ENCODE measurements at places on chromosomes 12 and 14. TPM values are rescaled to one million over a fixed set of nuclear protein-coding genes. Genes with fewer than 3 reads are reported as not detected.

DNA sequence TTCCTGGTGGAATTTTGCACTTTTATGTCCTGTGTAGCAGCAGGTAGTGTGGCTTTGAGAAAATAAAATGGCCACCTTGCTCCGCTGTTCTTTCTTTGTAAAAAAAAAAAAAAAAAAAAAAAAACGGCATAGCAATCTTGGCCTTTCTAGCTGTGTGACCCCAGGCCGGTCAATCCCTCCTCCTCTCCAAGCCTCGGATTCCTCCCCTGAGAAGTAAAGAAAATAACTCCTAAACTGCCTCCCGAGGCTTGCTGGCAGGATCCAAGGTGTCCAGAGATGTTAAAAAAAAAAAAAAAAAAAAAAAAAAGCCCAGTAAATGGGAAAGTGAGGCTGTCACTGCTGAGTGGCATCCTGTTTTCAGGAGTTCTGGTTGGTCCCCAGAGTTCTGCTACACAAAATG, 23.9 kb upstream of the MAP1LC3B2 start:
- H3K27ac ChIP-seq: no peak overlapping the region
- H3K27me3 ChIP-seq: no peaks in the 10 kb centered on the region
- H3K36me3 ChIP-seq: no peaks in the 10 kb centered on the region
- H3K4me3 ChIP-seq: no peak overlapping the region
- H3K4me1 ChIP-seq: peaks cover 6% of the 10 kb centered on the region
- DNase-seq: no peak

DNA sequence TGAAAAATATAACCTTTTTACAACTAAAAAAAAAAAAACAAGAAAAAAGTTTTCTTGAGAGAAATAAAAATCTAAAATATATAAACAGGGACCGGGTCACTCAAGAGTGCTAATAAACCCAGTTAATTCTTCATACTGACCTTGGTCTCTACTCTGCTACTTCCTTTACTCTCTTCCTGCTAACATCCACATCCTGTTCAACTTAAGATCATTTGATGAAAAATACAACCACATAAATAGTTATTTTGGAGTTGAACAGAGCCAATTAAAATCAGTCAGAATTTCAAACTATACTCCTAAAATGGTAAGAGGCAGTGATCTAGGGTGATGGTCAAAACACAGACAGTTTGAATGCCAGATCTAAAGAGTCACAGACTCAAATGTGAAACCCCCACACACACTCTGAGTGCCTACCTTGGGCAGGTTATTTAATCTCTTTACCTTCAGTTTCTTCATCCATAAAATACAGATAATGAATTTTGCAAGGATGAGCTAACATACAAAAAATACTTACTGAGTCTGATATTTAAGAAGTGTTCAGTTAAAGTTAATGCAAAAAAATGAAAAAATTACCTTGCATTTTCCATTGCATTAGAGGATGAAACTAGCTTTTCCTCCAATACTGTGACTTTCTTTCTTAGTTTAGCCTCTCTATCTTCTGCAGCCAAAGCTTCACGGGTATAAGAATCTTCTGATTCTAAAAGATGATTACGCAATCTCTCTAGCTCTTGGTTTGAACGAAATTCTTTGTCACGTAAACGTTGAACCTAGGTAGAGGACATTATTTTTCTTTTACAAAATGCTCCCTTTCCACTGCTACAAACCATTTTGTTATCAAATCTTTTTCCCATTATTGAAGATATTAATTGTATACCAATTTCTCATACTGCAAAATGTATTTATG, 40.9 kb downstream of the TRIP11 start:
- H3K27ac ChIP-seq: no peak overlapping the region
- peaks cover 2% of the 10 kb centered on the region for H3K36me3 ChIP-seq
- no peak for DNase-seq
- no peak overlapping the region for H3K4me3 ChIP-seq

DNA sequence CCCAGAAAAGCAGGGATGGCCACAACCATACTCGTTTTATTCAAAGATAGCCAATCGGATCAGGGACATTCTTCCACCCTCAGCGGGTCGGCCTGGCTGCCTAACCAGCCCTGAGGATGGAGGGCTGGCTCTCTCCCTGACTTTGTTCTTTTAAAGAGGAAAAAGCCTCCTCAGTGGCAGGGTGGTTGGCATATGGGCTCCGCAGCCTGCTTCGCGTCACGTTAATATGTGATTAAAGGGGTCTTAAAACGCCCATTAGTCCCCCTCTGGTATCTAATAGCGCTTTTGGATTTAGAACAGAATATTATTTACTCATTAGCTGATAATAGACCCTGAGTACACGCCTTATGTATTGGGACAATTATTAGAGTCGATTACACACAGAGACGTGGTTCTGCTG, 199.4 kb downstream of the PHETA1 start:
- no peak overlapping the region for H3K27ac ChIP-seq
- H3K4me1 ChIP-seq: peaks cover 8% of the 10 kb centered on the region
- no peak overlapping the region for H3K4me3 ChIP-seq
- no peaks in the 10 kb centered on the region for H3K36me3 ChIP-seq
- DNase-seq: no peak

GRCh38 chr14:101289230-101289690, 272.0 kb upstream of the DIO3 start:
- no peak overlapping the region for H3K4me3 ChIP-seq
- no peaks in the 10 kb centered on the region for H3K27me3 ChIP-seq
- H3K27ac ChIP-seq: no peak overlapping the region
- DNase-seq: no peak
- no peaks in the 10 kb centered on the region for H3K4me1 ChIP-seq

GRCh38 chr12:67697443-67697842, 48.9 kb downstream of the DYRK2 start:
- DNase-seq: no peak
- H3K36me3 ChIP-seq: no peaks in the 10 kb centered on the region
- no peak overlapping the region for H3K27ac ChIP-seq
- no peak overlapping the region for H3K4me3 ChIP-seq
- H3K4me1 ChIP-seq: no peaks in the 10 kb centered on the region
- no peaks in the 10 kb centered on the region for H3K27me3 ChIP-seq

DNA sequence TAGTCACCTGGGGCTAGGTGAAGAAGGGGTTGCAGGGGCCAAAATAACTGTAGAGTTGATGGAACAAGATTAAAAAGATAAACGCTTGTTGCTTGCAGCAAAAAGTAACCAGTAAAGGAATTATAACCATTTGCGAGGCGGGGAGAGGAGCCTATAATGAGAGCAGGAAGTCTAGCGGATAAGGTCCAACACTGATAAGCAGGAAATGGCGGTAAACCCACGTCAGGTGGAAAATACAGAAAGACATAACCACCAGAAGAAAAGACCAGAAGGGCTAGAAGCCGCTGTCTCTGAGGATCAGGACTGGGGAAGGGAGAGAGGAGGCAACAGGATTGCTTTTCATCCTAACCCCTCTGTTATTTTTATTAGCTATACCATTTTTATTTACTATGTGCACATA, 303.3 kb downstream of the DPF3 start:
- no peak overlapping the region for H3K27ac ChIP-seq
- no peak for DNase-seq
- H3K4me1 ChIP-seq: no peaks in the 10 kb centered on the region

GRCh38 chr12:3149515-3150307, 72.5 kb downstream of the TSPAN9 start:
- H3K27ac ChIP-seq: no peak overlapping the region
- H3K4me3 ChIP-seq: no peak overlapping the region
- H3K4me1 ChIP-seq: peaks cover 31% of the 10 kb centered on the region
- H3K27me3 ChIP-seq: no peaks in the 10 kb centered on the region
- peaks cover 3% of the 10 kb centered on the region for H3K36me3 ChIP-seq
- no peak for DNase-seq

APOF gene
- 0.12 TPM for total RNA-seq

DNA sequence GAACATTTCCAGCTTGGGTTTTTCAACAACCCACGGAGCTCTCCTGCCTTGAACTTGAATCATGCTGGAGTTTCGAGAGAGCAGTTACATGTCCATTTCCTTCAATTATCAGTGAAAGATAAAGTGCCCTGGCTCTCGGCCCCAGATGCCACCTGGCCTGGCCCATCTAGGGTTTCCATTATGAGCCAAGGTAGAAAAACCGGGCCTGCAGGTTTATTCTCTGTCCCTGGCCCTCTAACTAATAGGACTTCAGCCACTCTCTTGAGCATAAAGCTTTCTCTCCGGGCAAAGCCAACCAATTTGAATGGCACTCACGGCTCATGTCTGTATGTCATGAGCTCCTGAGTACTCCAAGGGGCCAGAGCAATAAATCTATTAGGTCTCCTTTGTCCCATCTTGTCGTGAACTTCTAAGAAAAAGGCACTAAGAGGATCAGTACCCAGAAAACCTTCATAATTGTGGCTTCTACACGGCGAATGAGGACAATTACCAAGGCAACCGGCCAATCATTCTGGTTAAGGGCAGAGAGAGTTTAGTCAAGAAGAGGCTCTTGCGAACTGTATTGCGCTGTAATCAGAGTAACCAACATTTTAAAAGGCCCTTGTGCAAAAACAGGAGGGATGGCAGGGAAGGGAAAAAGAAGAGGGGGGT, 392.3 kb downstream of the MED13L start:
- H3K4me1 ChIP-seq: no peaks in the 10 kb centered on the region
- no peak overlapping the region for H3K27ac ChIP-seq
- no peak overlapping the region for H3K4me3 ChIP-seq
- H3K36me3 ChIP-seq: no peaks in the 10 kb centered on the region

DNA sequence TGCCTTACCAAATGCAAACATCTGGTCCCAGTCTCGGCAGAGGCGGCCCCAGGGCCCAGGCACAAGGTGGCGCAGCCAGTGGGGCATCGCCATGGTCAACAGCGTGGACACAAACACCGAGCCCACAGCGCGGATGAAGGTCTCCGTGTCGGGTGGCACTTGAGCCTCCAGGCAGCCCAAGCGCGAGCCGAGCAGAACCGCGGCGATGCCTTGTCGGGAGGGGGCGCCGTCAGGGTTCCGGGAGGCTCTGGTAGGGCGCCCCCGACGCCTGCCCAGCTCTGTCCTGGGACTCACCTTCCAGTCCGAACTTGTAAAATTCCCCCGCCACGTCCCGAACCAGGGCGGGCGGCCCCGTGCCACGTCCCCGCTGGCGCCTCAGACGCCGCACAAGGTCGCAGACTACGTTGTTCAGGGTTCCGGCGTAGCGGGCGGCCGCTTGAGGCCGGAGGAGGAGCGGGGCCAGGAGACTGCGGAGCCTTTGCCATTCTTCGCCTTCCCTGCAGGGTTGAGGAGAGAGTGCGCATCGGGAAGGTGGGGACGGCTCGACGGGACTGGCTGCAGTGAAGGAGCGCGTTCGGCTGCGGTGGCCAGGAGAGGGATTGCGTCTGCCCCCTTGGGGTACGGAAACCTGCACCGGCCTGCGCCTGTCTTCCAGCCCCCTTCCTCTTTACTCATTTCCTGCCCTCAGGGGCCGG, 1.7 kb downstream of the CYP27B1 start:
- peaks cover 24% of the 10 kb centered on the region for H3K4me1 ChIP-seq
- no peaks in the 10 kb centered on the region for H3K27me3 ChIP-seq
- H3K27ac ChIP-seq: no peak overlapping the region
- H3K4me3 ChIP-seq: peak overlapping the region; percentile 4
- DNase-seq: peak; percentile 45

DNA sequence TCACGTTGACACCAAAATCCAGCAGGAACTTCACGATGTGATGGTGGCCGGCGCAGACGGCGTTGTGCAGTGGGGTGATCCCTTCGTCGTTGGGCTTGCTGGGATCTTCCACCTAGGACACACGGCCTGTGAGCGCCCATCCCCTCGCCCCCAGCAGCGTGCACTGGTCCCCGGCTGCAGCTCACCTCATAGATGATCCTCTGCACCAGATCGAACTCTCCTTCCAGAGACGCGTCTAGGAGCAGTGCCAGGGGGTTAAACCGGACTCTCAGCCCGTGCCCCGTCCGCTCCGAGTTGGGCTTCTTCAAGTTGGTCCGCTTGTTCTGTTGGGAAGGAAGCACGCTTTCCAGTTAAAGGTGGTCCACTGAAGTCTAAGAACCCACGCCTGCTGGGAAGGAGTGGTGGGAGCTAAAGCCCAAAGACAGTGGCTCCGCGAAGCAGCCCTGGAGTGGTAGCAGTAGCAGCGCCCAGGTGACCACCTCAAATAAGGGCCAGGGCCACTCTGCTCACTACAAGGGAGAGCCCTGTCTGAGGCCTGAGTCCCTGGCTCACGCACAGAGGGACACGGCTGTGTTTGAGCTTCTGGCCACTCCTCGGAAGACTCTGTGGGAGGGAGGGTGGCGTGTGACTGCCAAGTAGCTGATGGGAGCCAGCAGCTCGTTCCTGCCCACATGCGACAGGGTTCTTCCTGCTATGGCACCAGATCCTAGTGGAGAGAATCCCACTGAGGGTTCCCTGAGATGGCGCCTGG, 23.3 kb downstream of the ZFYVE21 start:
- H3K4me1 ChIP-seq: peaks cover 26% of the 10 kb centered on the region
- H3K27ac ChIP-seq: no peak overlapping the region
- H3K36me3 ChIP-seq: peaks cover 54% of the 10 kb centered on the region
- no peak for DNase-seq
- no peaks in the 10 kb centered on the region for H3K27me3 ChIP-seq
- H3K4me3 ChIP-seq: no peak overlapping the region

All from lung (tissue), 17 donors.